ENCODE measurements at places on chromosomes 16 and 17. TPM values are rescaled to one million over a fixed set of nuclear protein-coding genes. Genes with fewer than 3 reads are reported as not detected.

Gene EPOP
- total RNA-seq: 3.4 TPM

Gene ITGAX
- 9.6 TPM for total RNA-seq

GRCh38 chr16:871562-872345 is 71.2 kb upstream of the GNG13 start:
- DNase-seq: no peak

GRCh38 chr17:77928519-77929179 is 29.9 kb upstream of the TNRC6C start:
- DNase-seq: no peak

- DNase-seq: no peak
Observed at GRCh38 chr16:81445143-81445961, 744 bp downstream of the CMIP start.

GRCh38 chr17:55377671-55378275 is 43.9 kb downstream of the MMD start:
- no peak for DNase-seq
